Breast epithelium (tissue), 4 donors: ENCODE measurements at places on chromosomes 12 and 14.

- no peak for DNase-seq
These were observed 451.2 kb downstream of the RPS29 start for GRCh38 chr14:49134940-49135339.

DNA sequence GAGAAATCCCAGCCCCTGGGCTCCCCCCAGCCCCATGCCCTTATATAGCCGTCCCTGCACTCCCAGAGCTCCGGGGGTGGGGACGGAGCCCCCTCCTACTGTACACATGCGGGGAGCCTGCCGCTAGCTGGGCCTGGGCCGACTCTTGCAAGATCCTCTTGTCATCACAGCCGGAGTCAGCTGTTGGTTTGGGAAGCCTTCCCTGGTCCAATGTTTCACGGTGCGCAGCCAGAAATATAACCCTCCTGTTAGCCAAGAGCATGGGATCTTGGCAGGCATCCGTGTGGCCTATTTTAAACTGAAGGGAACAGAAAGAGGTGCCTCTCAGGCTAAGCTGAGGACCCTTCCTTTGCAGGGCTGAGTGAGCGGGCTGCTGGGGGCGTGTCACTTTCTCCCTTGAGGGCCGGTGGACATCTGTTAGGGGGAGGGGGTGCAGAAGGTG, 175.3 kb downstream of the TSPAN9 start:
- peak; percentile 56 for DNase-seq

DNA sequence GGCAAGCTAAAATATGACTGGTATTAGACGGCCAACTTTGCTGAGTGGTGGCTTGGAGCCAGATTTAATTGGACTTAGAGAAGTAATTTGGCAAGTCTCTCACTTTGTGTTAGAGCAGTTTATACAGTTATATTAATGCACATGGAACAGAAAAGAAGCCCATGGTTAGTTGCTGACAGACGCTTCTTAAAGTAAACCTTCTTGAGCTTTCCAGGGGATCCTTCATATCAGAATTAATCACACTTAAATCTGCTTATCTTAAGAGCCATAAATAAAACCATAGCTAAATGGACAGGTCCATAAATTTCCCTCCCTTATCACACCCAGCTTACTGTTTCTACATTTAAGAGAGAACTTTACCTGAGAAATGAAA, 9.6 kb downstream of the GSG1 start:
- DNase-seq: no peak

GRCh38 chr12:47964106-47964728, 821 bp downstream of the TMEM106C start:
- DNase-seq: no peak

- DNase-seq: no peak
These were observed 21.7 kb downstream of the AICDA start for GRCh38 chr12:8590842-8591545.

GRCh38 chr14:104149617-104150135, 11.3 kb downstream of the KIF26A start:
- DNase-seq: no peak

- no peak for DNase-seq
These were observed 42.1 kb downstream of the STXBP6 start for GRCh38 chr14:25007832-25008231.

DNA sequence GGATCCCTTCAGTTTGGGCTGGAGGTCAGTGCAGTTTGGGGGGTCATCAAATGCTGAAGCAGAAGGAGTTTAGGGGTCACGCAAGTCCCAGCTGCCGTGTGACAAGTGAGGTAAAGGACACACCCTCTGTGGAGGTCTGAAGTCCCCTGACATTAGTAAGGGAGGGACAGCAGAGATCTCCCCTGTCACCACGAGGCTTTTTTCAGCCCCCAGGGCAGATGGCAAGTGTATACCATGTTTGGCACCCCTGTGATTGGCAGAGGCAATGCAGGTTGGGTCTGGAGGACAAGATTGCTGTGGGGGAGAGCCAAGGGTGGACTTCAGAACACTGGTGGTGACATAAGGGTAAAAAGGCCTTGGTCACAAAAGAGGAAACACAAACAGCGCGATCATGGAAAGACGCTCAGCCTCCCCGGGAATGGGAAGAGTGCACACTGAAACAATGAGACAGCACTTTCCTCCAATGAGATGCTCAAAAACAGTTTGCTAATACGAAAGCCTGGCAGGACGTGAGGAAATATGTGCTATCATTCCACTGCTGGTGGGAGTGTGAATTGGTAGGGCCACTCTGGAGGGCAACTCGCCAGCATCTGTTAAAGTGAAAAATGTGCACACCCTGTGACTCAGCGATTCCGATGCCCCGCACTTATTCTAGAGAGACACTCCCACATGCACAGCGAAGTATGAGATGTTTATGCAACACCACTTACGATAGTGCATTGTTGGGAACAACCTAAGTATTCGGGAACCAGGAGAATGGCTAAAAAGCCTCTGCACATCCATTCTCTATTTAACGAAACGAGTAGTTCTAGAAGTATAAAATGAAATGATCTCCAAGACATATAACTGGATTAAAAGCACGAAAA, 14.4 kb upstream of the CD27 start:
- DNase-seq: peak; percentile 64

- DNase-seq: no peak
These were observed 94.7 kb downstream of the SLC38A1 start for GRCh38 chr12:46174061-46174662.

- no peak for DNase-seq
These were observed 15.4 kb downstream of the LLPH start for GRCh38 chr12:66115071-66115600.

GRCh38 chr12:15550793-15551192, 228.5 kb downstream of the PTPRO start:
- no peak for DNase-seq

- no peak for DNase-seq
These were observed 172.7 kb downstream of the PTPN11 start for GRCh38 chr12:112591488-112591887.

DNA sequence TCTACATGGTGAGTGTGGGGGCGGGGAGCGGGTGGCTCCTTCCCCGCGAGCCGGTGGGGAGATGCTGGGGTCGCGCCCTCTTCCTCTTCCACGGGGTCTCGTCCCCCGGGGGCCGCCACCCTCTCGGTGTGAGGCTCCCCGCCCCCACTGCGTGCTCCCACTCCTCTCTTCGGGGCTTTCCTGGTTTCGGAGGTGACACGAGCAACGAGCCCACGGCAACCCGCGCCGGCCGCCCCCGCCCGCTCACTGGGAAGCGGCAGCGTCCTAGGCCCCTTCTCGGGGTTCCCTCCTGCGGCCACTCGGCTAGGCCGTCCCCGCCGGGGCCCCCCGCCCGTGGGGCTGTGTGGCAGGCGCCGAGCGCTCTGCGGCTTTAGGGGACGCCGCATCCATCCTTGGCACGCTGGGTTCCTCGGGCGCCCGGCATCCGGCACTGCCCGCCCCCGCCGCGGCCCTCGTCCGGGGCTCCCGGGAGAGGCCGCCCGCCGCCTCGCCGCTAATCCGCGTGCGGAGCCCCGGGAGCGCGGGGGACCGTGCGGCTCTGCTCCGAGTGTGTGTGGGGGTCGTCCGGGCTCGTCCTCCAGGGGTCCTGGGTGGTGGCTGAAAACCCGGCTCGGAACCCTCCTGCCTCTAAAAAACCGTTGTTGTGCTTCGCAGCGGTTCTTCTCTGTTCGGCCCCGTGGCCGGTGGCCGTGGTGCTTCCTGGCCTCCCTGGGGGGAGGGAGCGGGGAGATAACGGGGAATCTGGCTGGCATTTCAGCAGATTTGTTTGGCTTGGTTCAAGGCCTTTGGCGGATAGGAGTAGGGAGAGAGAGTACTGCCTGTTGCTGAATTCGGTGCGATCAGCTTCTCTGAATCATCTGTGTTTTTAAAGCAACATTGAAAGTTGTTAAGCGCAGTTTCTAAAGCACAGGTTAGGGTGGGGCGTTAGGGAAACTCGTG, 1.0 kb downstream of the PCNX1 start:
- no peak for DNase-seq

- no peak for DNase-seq
These were observed 40.3 kb upstream of the NTF3 start for GRCh38 chr12:5391653-5392052.

- DNase-seq: no peak
These were observed 9.4 kb downstream of the ACACB start for GRCh38 chr12:109125791-109126190.

DNA sequence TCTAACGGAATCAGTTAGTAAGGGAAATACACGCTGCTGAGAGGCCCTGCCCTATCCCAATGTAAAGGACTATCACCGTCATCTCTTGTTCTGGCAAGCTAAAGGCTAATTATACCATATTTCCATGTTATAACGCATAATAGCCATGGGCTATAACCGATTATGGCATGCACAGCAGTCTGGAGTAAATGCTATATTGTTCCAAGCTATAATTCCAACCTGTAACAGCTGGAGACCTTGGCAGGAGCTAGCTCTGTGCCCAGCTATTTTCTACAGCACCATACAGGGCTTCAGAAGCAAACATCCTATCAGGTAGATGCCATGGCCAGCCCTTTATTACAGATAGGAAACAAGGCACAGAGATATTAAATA, 26.3 kb downstream of the SYNE3 start:
- no peak for DNase-seq

- DNase-seq: no peak
These were observed 98.1 kb downstream of the NCOR2 start for GRCh38 chr12:124469193-124469888.

DNA sequence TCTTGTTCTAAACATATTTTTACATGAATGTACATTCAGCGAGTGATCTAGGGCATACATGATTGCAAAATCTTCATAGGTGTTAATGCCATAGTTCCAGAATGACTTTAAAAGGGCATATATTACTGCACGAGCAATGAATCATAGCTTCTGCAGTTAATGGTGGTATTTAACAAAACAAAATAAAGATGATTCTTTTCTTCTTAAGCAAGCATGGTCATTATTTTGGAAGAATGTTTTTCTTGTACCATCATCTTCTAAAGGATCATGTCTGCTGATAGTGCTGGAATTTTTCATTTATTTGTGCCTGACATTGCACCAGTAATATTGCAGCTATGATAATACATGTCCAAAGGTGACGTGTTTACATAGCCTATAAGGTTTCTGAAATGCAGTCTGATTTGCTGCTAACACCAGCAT, 388.6 kb downstream of the CCDC91 start:
- DNase-seq: no peak

- no peak for DNase-seq
These were observed 24.1 kb upstream of the PLEKHA5 start for GRCh38 chr12:19105463-19105862.

DNA sequence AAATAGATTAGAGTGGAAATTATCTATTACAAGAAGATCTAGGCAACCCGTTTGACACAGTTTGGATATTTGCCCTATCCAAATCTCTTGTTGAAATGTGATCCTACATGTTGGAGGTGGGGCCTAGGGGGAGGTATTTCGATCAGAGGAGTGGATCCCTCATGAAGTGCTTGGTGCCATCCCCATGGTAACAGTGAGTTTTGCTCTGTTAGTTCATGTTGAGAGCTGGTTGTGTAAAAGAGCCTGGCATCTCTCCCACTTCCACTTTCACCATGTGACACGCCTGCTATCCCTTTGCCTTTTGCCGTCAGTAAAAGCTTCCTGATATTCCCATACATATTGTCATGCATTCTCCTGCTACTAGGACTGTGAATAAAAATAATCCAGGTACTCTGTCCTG, 66.4 kb upstream of the FLRT2 start:
- no peak for DNase-seq

DNA sequence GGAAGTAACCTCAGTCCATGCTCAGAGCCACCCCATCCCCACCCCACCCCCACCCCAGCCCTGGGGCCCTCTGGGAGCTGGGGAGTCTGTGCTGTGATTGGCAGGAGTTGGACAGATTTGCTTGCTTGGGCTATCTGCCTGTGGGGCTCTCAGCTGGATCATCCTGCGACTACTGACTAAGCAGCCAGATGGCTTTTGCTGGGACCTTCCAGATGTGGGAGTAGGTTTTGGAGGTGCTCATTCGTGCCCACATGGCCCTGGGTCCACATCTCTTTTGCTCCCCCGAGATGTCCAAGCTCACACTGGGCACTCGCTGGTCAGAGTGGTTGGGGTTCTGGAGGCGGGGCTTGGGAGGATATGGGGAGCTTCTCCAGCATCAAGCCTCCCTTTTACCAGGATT, 138.9 kb downstream of the TSPAN9 start:
- DNase-seq: no peak

DNA sequence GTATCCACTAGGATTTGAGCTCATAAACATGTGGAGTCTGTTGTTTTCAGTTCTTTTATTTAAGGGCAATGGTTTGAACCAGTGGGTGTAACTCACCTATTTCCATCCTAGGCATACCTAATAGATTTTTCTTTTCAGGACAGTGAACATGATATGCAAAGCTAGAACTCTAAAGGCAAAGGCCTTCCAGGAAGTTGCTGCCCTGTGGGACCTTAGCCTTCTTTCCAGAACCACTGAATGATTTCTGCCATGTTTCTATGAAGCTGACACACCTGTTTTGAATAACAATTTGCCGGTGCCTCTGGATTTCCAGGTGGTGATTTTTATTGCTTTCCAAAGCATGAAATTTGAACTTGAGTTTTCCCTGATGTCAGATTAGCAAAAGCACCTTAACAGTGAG, 372.9 kb upstream of the FAR2 start:
- no peak for DNase-seq
